ENCODE measurements at places on chromosomes 4 and X.

DNA sequence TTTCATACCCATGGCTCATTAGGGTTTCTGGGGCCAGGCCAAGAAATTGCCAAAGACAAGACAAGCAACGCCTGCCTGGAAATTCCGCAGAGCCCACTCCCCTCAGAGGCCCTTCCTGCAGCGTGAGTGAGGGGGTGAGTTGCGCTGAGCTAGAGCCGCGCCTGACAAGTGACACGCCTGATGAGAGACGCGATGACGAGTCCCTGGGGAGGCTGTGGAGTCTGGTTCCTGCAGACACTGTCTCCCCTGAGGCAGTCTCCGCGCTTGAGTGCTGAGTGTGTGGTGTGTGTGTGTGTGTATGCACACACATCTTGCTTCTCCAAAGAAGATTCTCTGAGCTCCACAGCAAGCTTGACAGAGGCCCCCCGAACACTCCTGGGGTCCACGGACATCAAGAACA is 269.8 kb downstream of the BCOR start:
- no peak for ATAC-seq

DNA sequence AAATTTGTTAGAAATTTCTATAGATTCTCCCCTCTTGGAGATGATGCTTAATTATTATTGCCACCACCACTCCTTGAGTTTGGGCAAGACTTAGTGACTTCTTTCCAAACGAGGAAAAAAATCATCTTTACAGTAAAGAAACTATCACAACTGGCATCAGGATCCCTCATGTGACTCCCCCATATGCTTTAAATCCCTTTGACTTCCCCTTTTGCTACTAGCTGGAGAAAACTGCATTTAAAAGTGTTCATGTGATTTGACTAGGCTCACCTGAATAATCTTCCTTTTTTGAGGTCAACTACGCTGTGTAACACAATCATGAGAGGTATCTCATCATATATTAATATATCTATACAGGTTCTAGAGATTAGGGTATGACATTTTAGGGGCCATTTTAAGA is 30.3 kb upstream of the ENOX2 start:
- ATAC-seq = no peak

- ATAC-seq = no peak
These were observed 345.8 kb upstream of the SPANXN1 start for GRCh38 chrX:144901521-144901920.

GRCh38 chr4:24778464-24779225 is 16.7 kb upstream of the SOD3 start:
- peak; percentile 95 for ATAC-seq

DNA sequence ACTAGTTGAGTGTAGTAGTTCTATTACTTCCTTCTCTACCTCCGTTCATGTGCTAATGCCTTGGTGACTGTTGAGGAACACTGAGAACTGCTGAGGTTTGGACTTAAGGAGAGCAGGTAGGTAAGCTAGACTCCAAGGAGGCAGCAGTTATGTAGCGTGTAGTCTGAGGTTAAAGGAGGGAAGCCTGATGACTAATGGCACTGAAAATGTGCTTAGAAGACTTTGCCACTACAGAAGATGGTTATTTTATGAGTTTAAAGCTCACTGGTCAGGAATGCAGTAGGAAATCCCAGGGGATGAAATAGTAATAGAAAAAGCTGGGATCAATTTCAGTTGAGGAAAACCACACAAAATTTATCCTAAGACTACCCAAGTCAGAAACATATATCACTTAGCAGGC is 1077.3 kb downstream of the RAPGEF2 start:
- ATAC-seq = no peak

DNA sequence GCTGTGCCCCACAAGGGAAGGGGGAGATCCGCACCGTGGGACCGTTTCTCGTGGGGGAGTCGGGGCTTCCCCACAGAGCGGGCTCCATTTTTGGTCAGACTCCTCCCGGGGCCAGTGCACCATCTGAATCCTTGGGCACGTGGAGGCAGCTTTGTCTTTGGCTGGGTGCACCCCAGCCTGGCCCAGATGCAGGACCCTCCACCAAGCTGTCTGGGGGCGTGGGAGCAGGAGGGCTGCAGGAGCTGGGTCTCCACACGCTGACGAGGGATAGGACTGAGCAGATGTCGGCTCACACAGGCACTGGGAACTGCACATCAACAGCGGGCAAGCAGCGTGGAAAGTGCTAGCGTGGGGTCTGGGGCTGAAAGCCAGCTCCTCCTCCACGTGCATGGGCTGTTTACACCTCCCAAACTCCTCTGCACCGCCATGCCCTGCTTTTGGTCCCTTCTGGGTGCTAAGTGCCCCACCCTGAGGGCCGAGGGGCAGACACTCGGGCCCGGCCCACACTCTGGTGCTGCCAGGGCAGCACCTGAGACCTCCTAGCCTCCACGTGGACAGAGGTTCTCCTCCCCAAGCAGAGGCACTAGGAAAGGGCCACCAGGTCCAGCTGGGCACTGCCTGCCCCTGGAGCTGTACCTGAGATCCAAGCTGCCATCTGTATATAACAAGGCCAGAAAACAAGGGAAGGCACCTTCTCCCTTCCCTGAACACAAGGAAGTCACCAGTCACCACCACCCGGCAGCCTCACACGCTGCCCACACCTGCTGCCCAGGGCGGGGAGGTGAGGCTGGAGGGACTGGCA is 13.8 kb downstream of the DGKQ start:
- no peak for ATAC-seq

GRCh38 chrX:54246866-54247265 is 63.8 kb upstream of the FAM120C start:
- no peak for ATAC-seq

GRCh38 chr4:26367811-26368210 is 47.0 kb downstream of the RBPJ start:
- ATAC-seq = no peak

- ATAC-seq = peak; percentile 60
These were observed 36.9 kb downstream of the ANXA10 start for GRCh38 chr4:168129046-168129772.

- ATAC-seq = peak; percentile 87
These were observed 31.1 kb downstream of the CCKAR start for GRCh38 chr4:26459054-26459755.

GRCh38 chr4:181331214-181331613 is 912.0 kb upstream of the TENM3 start:
- ATAC-seq = no peak

DNA sequence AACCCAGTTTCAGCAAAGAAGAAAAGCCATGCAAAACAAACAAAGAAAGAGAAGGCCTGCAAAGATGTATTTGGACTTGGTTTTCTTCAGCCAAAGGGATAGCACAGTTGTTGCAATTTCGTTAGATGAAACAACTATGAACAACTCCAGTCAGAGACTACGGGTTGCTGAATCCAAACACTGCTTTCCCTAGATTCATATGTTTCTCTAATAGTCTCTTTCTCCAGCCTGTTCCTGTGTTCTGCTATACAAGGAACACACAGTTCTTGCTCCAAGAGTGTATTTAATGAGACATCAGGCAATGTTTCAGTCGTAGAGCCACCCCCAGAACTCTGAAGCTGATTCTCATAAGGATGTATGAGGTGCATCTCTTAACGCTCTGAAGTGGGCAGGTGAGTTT is 162.5 kb upstream of the TBL1X start:
- no peak for ATAC-seq

DNA sequence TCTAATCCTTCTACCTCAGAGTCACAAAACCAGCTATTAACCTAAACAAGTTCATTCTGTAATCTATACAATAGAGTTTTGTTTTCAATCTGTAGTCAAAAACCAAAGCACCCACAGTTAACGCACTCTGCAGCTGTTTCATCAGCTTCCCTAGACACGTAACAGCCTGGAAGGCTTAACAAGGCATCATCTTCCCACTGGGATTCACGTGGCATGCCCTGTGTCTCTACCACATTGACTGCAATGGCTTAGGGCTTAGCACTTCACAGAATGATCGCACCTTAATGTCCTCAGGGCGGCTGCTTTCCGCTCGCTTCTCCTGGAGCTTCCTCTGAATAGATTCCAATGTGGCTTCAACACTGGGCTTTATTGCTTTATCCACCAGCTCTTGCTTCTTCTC is 49.7 kb upstream of the NAP1L5 start:
- ATAC-seq = no peak

GRCh38 chr4:159006202-159006601 is 96.7 kb upstream of the RAPGEF2 start:
- ATAC-seq = no peak

- no peak for ATAC-seq
These were observed 21.6 kb upstream of the FGG start for GRCh38 chr4:154634058-154634457.

GRCh38 chrX:24026432-24026831 is 554 bp downstream of the KLHL15 start:
- ATAC-seq = no peak
